ENCODE measurements at places on chromosomes 13 and 19.

- no peak for DNase-seq
Measured at GRCh38 chr19:16654140-16654539, 5.8 kb downstream of the SMIM7 start.

DNA sequence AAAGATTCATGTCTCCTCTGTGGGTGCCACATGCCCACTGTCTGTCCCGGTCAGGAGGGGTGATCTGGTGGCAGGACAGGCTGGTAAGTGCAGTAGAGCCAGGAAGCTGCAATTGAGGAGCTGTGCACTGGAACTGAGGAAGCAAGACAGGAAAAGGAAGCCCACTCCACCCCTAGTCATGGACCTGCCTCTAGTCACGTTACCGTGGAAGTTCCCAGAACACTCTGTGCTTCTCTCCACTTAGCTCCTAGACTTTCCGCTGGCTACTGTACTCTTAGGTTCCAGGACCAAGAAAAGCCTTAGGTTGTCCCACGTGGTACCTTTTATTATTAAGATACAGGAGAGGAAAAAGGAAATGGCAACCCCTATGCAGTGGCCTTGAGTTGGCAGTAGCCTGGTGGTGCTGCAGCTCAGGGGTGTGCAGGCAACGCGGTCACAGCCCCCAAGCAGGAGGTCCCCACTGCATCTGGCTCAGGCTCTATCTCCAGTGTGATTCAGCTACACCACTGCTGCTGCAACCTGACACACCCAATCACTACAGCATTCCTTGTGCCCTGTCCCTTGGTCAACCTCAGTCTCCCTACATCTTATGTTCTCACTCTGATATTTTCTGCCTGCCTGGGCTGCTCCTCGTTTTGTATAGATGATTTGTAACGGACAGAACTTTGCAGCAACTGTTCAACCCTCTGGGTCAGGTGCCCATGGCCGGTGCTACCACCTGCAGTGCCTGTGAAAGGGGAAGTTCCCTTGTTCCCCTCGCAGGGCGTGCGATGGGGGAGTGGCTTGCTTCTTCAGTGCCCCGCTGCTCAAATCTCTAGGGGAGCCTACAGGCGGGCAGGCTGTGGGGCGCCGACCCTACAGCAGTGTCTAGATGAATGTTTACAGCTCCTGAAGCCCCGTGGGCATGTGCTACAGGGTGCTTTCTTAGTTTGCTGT is 24.4 kb upstream of the GPR12 start:
- peak; percentile 49 for DNase-seq

- DNase-seq = no peak
Measured at GRCh38 chr13:28529836-28530235, 34.9 kb upstream of the FLT1 start.

DNA sequence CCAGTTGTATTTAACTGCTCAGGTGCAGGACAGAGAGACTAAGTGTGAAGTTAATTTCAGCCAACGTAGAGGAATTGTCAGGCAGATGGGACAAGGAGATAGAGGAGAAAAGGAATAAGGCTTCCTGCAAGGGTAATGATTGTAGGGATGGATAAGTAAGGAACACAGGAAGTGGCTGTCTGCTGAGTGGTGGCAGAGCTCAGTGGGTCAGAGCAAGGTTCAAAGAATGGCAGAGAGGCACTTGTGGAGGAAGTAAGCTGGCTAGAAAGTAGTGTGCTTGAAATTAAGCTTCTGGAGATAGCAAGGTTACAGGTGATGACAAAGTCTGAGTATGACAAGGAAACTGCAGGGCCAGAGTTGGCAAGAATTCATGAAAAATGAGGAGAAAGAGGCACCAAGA is 47.9 kb downstream of the USPL1 start:
- DNase-seq = no peak

DNA sequence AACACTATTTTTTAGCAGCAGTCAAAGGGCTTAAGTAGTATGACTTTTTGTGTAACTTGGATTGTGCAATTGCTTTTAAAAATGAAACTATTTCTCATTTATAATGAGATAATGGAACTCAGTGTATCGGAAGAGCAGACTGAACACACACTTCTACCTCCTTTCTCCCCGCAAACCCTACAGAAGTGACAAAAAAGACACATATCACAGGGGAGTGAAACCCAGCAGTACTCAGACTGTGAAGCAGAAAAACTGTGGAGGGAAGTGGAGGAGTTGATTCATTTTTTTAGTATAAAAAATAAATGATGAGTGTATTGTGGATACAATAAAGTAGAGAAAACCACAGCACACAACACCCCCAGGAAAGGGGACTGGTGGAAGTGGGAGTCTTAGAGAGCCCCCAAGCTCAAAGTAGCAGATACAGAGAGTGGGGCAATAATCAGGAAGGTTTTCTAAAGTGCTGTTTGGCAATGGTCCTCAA is 9.7 kb downstream of the LPAR6 start:
- no peak for DNase-seq

DNA sequence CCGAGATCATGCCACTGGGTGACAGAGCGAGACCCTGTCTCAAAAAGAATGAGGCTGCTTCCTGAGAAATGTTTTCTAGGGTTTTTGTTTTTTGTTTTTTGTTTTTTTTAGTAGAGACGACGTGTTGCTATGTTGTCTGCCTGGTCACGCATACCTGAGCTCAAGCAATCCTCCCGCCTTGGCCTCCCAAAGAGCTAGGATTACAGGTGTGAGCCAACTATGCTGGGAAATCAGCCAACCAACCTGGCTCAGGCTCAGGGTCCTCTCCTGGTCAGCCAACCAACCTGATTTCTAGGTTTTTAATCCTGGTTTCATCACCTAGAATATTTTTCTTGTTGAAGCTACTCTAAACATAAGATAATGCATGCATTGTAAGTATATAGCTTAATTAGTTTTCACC is 7.8 kb downstream of the DHX34 start:
- DNase-seq = no peak

DNA sequence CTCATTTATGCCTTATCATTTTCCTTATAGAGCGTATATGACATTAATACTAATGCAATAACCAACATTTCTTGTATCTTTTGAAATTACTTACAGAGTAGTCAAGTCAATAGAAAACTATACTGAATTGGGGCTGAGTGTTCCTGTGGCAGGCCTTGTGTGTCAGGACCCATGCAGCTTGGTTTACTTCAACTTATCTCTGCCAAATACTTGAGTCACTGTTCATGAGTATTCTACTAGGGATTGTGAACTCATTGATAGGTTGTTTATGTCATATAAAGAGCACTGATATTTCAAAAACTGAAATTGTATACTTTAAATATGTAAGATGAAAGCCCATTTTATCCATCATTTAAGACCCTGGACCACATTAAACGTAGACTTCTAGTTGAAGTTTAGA is 688.6 kb upstream of the SLITRK1 start:
- no peak for DNase-seq
